GM04504 (cell line): ENCODE measurements at places on chromosomes 5 and 9.
A peak's percentile ranks its signal among the peaks of the same experiment; 100 is the strongest.

GRCh38 chr9:137438591-137439157, 2.5 kb downstream of the ENTPD8 start:
- DNase-seq: no peak

DNA sequence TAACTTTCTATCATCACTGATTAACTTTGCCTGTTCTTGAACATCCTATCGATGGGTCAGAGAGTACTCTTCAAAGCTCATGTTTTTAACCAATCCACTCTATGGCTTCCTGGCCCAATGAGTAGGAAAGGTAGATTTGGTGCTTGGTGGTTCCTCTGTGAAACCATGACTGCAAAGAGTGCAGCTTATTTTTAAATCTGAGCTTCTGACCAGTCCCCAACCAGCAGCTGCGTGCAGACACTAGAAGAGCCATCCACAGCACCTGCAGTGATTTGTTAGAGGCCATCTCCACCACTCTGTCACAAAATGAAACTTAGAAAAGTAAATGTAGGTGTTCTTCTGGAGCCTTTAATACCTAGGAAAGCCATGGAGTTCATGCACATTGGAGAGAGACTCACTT, 107.3 kb upstream of the WWC1 start:
- DNase-seq: no peak

DNA sequence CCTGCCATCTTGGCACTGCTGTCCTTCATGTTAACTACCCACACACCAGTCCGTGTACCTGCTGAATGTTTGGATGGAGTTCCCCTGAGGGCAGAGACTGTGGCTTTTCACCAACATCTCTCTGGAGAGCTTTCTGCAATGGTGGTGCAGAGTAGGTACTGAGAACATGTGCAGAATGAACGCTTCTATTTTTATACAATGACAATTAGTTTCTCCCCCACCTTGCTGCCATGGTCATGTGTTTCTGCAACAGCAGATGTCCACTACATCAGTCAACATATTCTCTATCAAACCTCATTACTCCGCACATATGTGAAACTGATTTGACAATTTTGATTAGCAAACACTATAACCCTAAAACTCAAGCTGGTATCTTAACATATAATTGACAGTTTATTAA, 14.5 kb downstream of the PTCH1 start:
- DNase-seq: no peak

DNA sequence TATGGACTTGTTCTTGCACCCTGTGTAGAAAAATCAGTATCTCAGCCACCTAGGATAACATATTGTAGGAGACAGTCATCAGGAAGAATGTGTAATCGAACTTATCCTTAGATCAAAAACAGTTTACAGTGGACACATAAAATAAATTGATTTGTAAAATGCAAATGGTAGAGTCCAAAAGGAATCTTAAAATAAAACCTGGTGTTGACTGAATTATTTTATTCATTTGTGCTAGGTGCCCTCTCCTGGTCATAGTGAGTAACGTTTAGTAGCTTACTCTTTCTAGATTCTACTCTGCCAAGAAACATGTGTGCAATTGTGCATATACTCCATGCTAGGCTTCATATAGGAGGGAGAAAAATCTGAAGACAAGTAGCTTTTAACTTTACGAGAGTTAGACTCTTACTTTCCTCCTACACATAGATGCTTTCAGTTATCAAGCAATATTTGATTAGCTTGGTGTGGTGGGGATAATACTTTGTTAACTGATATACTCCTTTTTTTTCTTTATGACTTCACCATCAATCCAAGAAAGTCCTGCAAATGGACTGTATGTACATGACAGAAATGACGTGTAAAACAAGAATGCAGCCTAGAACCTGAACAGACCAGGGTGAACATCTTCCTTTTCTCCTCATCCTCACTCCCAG, 23.7 kb upstream of the LOX start:
- peak; percentile 27 for DNase-seq

- no peak for DNase-seq
Observed at GRCh38 chr5:10896016-10896415, 135.0 kb upstream of the DAP start.

DNA sequence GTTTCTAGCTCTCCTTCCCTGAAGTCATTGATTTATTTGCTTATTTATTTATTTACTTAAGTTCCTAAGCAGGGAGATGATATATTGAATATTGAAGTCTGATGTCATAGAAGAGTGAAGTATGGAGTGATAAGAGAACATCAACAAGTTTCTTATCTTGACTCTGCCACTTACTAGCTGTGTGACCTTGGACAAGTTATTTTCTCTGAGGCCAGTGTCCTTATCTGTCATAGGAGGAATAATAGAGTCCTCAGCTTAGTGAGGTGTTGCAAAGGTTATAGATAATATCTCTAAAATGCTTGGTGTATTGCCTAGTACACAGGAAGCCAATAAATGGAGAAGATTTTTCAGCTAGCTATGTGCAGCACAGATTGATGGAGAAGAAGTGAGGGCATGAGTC, 32.4 kb upstream of the PIP5K1B start:
- no peak for DNase-seq

DNA sequence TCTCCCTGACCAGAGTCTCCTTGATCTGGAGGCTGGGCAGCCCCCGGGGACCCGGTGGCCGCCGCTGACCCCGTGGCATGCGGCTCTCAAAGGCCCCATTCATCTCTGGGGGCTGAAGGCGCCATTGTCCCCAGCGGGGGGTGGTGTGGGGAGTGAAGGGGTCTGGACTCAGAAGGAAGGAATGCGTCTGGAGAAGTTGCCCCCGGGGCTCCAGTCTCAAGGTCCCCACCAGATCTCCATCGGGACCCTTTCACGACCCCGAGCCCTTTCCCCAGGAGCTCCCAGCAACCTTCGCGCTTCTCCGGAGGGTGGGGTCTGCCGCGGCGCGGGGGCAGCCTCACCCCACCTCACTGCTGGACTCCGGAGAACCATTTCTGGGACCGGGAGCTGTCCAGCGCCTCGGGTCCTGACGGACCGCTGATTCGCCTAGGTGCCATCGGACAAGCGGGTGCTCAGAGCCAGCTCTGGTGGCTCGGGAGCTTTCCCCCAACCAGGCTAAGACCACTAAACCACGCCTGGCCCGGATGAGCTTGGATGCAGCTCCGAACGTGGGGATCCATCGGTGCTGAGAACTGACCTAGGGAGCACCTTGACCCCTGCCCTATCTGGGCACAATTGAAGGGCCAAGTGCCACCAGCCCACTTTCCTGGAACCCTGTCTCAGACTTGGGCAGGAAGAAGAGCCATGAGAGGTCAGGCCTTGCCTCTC, 5.1 kb upstream of the PCDH1 start:
- DNase-seq: no peak

- DNase-seq: no peak
Observed at GRCh38 chr9:76521244-76521681, 62.3 kb downstream of the GCNT1 start.

GRCh38 chr9:114166614-114167572, 11.6 kb downstream of the COL27A1 start:
- no peak for DNase-seq

- peak; percentile 86 for DNase-seq
Observed at GRCh38 chr5:9188131-9188530, 357.7 kb downstream of the SEMA5A start.

DNA sequence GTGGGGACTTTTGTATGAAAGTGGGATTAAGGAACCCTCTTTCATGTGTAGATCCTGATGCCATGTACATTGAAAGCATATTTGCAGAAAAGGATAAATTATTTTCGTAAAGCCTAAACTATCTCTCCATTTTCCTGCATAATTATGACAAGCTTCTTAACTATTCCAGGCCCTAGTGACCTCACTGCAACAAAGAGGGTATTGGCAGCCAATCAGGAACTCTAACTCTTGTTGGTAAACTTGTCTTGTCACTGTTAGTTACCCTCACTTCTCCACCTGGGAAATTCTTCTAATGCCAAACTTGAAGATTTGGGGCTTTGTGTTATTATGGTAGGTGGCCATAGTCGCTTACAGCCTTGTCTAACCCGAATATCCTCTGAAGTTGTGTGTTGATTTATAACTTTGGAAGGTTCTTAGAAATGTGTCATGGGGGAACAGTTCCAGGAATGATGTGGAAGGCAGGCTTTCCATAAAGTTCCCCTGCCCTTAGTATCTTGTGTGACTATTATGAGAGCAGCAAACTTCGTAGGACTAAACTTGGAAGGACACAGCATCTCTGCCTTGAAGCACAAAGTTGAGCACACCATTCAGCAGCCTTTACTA, 52.5 kb downstream of the IQGAP2 start:
- DNase-seq: no peak

DNA sequence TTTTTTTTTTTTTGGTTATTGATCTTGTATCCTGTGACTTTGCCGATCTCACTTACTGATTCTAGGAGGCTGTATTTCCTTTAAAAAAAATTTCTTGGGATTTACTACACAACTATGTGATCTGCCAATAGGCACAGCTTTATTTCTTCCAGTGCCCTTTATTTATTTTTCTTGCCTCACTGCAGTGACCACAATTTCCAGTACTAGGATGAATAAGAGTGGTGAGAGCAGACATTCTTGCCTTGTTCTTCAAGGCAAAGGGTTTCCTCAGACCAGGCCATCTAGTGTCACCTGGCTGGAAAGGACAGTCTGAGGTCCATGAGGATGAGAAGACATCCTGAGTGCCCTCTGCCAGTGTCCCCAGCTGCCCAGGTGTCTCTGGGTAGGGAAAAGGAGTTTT, 265.4 kb downstream of the SPOCK1 start:
- DNase-seq: no peak
